Cardiac muscle cell (in vitro differentiated cells and primary cell): ENCODE measurements at places on chromosomes 7 and 10.

- DNase-seq, result peak; percentile 83
These were observed 1.1 kb upstream of the ZNF503 start for GRCh38 chr10:75402486-75403143.

- DNase-seq, result no peak
These were observed 756.3 kb downstream of the REEP3 start for GRCh38 chr10:64277536-64277935.

DNA sequence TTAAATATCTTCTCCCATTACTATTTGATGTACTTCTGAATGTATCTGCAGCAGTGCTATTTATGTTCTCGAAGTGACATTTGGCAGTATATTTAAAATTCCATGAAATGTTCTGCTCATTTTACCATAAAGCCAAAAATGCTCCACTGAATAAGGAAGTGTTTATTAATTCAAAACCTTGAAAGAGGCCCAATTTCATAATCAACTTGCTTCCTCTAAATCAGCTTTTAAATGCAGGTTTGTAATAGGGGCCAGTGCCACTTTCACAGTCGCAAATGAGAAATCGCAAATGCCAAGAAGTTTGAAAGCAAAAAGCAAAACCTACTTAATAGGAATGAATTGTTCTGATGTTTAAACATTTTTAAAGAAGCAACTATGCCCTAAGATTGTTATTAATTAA is 11.4 kb downstream of the NHLRC2 start:
- DNase-seq, result no peak

- no peak for DNase-seq
These were observed 2.8 kb downstream of the ZNF248 start for GRCh38 chr10:37854626-37855025.

DNA sequence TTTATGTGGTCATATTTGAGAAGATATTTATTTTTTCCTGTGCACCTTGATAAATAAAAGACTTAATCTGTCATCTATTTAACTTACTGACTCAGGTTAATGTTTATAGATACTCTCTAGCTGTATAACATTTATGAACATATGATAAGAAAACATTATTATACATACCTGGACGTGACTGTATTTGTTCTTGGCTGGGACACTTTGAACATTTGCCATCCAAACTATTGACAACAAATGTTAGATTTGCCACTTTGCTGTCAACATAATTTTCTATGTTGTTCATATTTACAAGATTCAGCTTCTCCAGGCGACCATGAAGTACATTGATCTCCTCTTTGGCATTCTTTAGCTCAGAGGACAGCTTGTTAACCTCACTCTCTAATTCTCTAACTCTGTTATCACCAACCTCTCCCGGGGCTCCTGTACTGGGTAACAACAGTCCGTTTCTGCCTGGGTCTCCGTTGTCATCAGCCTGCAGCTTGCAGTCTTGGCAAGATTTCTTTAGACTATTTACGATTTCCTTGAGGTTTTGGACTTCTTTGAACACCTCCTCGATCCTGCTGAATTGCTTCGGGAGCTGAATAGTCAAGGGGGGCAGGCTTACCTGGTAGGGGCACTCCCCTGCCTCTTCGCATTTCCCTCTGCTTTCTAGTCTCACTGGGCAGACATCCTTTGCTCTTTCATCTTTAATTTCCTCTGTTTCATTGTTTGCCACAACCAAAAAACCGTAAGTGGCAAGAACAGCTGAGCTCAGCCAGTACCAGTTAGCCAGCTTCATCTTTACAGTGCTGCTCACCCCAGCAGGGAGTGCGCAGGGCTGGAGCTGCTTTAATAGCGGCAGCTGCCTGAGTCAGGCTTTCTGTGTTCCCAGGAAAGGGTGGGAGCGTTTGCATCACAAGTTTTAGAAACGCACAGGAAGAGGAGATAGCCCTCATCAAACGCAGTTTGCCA is at the start of gene FGL2:
Gene FGL2 (minus strand): TSS at position 807 of the 954 bp plus-strand sequence. CDS start 26 bp downstream, at position 781.
- DNase-seq, result peak; percentile 77

DNA sequence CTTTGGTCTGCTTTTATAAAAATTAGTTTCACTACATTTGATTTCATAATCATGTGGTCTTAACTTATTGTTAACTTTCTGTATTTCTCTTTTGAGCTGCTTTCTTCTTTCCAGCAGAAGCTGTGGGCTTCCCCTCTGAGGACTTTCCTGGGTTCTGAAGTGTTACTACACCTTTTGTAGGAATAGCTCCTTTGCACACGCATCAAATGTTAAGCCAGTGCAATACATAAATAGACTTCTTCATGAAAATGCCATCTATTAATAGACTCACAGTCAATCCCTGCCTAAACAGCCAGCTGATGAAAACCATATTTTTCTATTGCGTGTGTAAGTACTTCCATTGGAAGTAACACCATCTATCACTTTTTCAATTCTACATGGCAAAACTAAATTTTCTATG is 1.5 kb downstream of the ABCB4 start:
- DNase-seq, result no peak

DNA sequence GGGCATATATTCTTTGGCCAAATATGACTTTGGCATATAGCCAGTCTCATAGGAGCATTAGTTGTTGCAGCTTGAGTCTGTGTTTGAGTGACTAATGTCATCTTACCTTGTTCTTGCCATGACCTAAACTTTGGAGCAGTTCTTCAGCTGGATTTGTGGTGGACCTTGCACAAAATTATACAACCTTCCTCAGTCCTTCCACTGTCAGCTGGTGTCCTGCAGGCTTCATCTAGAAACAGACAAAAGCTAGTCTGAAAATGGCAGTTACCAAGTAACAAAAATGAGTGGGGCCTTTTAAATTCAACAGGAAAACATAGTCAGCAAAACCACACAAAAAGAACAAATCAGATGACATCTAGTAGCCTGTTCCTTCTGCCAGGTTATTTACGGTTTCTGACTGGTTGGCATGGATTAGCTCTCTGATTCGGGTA is 59.5 kb upstream of the HECTD2 start:
- no peak for DNase-seq
